ENCODE measurements at places on chromosomes 2 and 18.

- no peak for DNase-seq
Observed at GRCh38 chr2:28085201-28085600, 194.7 kb downstream of the BABAM2 start.

- peak; percentile 13 for DNase-seq
Observed at GRCh38 chr18:9613550-9614400, 584 bp downstream of the PPP4R1 start.

DNA sequence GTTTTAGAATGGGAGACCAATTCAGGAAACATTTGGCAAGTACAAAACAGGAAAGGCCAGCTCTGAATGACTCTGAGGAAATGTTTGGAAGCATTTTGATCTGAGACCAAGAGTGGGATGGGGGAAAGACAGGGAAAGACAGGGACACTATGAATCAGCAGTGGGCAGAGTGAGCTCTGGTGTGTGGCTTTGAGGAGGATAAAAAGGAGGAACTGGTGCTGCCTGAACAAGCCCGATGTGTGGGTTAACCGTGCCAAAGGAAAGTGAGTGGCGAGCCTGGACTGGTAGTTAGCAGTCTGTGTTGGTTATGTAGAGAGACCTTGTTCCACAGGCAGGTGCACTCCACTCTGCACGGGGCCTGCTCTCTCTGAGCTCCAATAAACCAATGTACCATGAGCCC lies 5.3 kb downstream of the MFSD6 start:
- DNase-seq: no peak

DNA sequence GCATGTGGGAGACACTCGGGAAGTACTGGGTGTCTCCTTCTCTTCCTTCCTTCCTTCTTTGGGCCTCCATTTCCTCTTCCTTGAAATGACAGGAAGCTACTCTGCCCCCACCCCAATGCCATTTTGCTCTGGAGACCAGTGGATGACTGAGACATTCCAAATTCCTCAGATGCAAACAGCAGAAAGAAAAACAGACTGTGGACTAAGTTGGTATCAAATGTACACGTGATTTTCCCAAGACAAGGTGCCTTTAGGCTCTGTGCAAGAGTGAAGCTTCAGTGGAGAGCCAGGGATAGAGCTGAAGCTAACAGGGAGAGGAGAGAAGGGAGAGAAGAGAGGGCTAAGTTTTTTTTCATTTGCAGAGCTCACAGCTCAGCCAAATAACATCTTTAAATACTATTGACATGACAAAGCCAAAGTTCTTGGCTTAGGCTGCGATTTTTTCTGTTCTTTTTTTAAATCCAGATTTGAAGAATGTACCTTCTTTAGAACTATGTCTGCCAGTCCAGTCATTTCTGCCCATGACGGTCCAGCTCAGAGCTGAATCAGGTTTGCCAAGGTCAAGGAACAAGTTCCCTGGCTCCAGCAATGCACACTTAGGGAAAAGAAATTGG lies 84.5 kb upstream of the LCLAT1 start:
- DNase-seq: no peak

DNA sequence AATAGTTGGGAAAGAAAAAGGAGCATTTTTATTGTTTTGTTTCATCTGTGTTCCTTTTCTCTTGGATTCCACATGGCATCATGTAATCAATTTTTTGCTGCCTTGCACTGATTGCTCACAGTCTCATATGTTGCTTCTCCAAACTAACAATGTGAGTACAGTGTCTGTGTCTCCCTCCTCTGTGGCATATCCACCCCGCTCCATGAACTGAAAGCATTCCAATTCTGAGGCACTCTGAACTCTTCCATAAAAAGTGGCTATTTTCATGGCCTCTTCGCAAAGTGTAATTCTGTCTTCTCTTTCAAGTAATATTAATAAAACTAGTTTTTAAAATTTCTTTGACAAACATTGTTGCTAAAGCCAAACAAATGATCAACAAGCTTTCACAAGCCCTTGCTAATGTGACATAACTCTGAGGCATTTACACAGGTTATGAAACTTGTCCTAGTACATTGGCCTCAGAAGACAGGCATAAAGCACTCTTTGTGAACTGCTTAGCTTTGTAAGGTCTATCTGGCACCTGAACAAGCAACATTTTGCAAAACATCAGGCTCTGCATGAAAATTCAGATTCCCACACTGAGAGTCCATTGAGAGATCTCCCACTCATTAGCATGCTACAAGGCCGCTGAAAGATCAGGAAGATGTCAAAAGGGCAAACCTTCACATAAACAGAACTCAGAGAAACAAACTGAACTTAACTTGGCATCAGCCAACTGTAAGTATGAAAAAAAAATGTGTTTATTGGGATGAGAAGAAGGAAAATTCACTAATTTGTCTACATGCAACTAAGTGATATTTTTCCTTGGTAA lies 33.0 kb downstream of the GPR75 start:
- no peak for DNase-seq
